Activated T-helper 2 cell treated with anti-CD3 and anti-CD28 coated beads, Interferon-gamma antibody, Interleukin-2, Interleukin-4, amounts not matched to agents 10 μg/mL and 5 μg/mL and 100 μg/mL, durations not matched to agents 14 hours and 24 hours and 36 hours (primary cell): ENCODE measurements at places on chromosomes 6 and 20. TPM values are rescaled to one million over a fixed set of nuclear protein-coding genes. Genes with fewer than 3 reads are reported as not detected.

DNA sequence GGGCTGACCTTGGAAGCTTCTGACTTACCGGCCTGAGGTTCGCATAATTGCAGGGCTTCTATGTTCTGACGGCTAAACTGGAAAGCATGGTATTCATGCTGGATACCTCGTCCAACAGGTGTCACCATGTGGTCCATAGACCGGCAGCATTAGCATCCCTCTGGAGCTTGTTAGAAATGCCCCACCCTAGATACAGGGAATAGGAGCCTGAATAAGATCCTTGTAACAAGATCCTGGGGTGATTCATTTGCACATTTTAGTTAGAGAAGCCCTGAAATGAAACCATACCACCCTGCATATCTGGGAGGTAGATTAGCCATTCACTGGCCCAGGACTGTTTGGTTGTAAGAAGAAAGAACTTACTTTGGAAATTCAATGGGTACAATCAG, 77.7 kb downstream of the TMEM170B start:
- no peaks in the 10 kb centered on the region for H3K27me3 ChIP-seq
- no peak for DNase-seq
- no peak overlapping the region for H3K27ac ChIP-seq
- H3K4me3 ChIP-seq, result no peak overlapping the region
- H3K4me1 ChIP-seq, result no peaks in the 10 kb centered on the region
- H3K36me3 ChIP-seq, result no peaks in the 10 kb centered on the region

- H3K36me3 ChIP-seq, result peaks cover 29% of the 10 kb centered on the region
- no peak overlapping the region for H3K27ac ChIP-seq
- no peaks in the 10 kb centered on the region for H3K4me1 ChIP-seq
- H3K4me3 ChIP-seq, result no peak overlapping the region
- no peaks in the 10 kb centered on the region for H3K27me3 ChIP-seq
Measured at GRCh38 chr20:13507646-13508045, 131.1 kb downstream of the TASP1 start.

- no peak for DNase-seq
- no peaks in the 10 kb centered on the region for H3K4me1 ChIP-seq
- peak overlapping the region; percentile 21 for H3K4me3 ChIP-seq
Measured at GRCh38 chr6:167996424-167997199, 859 bp upstream of the KIF25 start.

- H3K27me3 ChIP-seq, result peaks cover 18% of the 10 kb centered on the region
- no peaks in the 10 kb centered on the region for H3K36me3 ChIP-seq
- H3K27ac ChIP-seq, result no peak overlapping the region
- H3K4me1 ChIP-seq, result peaks cover 6% of the 10 kb centered on the region
- no peak for DNase-seq
Measured at GRCh38 chr6:36703081-36703606, 5.5 kb downstream of the RAB44 start.

DNA sequence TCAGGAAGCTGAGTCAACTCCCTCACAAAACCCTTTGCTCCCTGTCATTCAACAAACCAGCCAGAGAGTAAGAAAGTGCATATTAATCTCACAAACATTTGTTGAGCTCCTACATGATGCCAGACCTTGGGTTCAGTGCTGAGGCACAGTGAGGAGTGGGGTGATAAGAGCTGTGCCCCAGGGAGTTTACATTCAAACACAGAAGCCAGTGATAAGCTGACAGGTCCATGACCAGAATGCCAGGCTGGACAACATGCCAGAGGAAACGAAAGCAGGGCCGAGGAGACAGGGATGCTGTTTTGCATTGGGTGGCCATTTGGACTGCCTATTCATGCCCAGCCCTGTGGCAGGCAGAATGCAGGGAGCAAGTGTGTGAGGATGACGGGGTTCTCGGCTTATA, 76.7 kb downstream of the LRFN2 start:
- no peak overlapping the region for H3K27ac ChIP-seq
- peaks cover 8% of the 10 kb centered on the region for H3K4me1 ChIP-seq
- H3K4me3 ChIP-seq, result no peak overlapping the region
- H3K36me3 ChIP-seq, result no peaks in the 10 kb centered on the region
- H3K27me3 ChIP-seq, result no peaks in the 10 kb centered on the region
- DNase-seq, result no peak

DNA sequence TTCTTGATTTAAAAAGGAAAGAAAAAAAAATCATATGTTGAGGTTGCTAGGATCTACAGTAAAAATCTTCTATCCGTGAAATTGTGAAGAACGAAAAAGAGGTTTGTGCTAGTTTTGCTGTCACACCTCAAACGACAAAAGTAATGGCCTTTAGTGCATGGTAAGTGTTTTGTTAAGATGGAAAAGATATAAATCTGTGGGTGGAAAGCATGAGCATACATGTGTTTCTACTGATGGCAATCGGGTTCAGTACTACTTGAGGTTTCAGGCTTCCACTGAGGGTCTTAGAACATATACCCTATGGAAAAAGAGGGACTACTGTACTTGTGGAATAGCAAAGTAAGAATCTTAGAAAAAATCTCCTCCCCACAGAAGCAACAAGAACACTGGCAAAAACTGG, 58.0 kb downstream of the AHI1 start:
- H3K4me3 ChIP-seq, result peak overlapping the region; percentile 37
- peak overlapping the region; percentile 75 for H3K27ac ChIP-seq
- H3K27me3 ChIP-seq, result no peaks in the 10 kb centered on the region
- H3K36me3 ChIP-seq, result peaks cover 56% of the 10 kb centered on the region
- H3K4me1 ChIP-seq, result peaks cover 36% of the 10 kb centered on the region

TCF21 gene
- total RNA-seq, result not detected in 2 replicates

IRF4 gene
- 1,053 and 1,062 TPM in 2 replicates for total RNA-seq
